Endothelial cell of umbilical vein (primary cell): ENCODE measurements at places on chromosomes 2 and 18. TPM values are rescaled to one million over a fixed set of nuclear protein-coding genes. Genes with fewer than 3 reads are reported as not detected.

Gene LOXHD1
- not detected in 2 replicates for total RNA-seq

DNA sequence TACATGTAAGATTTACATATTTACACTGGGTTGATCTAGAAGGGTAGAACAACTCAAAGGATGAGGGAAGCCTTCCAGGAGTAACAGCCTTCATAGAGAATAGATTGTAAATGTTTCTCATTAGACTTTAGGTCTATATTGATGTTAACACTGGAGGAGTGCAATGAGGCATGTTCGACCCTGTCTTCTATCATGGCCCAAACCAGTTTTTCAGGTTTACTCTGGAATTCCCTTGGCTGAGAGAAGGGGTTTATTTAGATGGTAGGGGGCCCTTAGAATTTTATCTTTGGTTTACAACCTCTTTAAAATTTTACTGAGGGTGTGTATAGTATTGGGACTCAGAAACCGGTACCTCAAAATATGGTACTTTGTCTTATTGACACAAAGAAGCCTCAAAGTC lies 634.9 kb upstream of the PIK3C3 start:
- no peak for DNase-seq

Gene RAB17
- total RNA-seq, result 0.55 and 0.77 TPM in 2 replicates

- DNase-seq, result peak; percentile 93
Measured at GRCh38 chr2:145760781-145761649, 1241.1 kb upstream of the ZEB2 start.

GRCh38 chr2:25400576-25401216 lies 59.0 kb upstream of the DNMT3A start:
- DNase-seq, result no peak

GRCh38 chr2:20931346-20931745 lies 108.4 kb upstream of the LDAH start:
- DNase-seq, result no peak

- peak; percentile 91 for DNase-seq
Measured at GRCh38 chr2:53913721-53914120, 54.0 kb upstream of the GPR75 start.

- no peak for DNase-seq
Measured at GRCh38 chr2:127598711-127599110, 47.2 kb upstream of the GPR17 start.

GRCh38 chr2:18149660-18150246 lies 271.3 kb downstream of the KCNS3 start:
- peak; percentile 60 for DNase-seq

GRCh38 chr2:203621981-203622515 lies 84.4 kb upstream of the CD28 start:
- DNase-seq, result no peak

GRCh38 chr18:10312326-10313015 lies 142.0 kb upstream of the APCDD1 start:
- DNase-seq, result no peak

GRCh38 chr2:188773075-188773474 lies 201.1 kb upstream of the COL3A1 start:
- DNase-seq, result no peak

DNA sequence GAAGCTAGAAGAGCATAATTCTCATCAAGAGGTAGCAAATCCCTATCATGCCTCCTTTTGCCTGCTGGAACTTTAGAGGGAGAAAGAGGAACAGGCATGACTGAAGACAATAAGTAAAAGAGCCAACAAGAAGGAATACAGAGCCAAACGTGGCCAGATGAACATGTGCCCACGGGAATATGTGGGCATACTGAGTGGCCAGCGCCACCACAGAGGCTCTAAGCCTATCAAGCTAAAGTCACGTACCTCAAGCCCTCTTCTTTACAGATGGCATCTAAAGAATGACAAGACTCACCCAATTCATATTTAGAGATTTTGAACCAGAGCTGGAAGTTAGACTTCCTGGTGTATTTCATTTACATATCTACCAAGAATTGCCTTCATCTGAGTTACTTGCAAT lies 59.9 kb upstream of the ITGA4 start:
- no peak for DNase-seq
